ENCODE measurements at places on chromosomes 16 and 17.
A peak's percentile ranks its signal among the peaks of the same experiment; 100 is the strongest.

DNA sequence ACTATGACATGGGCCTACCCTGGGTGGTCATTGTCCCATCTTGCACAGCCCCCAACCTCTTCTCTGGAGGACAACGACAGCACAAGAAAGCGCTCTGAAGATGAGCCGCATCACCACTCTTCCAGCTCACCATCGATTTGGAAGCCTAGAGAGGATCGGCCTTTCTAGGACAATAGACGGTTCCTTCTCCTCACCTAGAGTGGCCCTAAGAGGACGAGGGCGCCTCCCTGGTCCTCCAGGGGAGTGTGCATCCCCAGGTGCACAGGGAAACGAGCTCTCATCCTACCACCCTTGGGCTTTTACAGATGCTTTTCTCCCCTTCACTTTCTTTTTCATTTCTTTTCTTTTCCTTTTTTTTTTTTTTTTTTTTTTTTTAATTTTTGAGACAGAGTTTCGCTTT lies 20.3 kb upstream of the SLC52A1 start:
- DNase-seq, result no peak

- DNase-seq, result no peak
Observed at GRCh38 chr16:10039220-10040096, 142.8 kb downstream of the GRIN2A start.

DNA sequence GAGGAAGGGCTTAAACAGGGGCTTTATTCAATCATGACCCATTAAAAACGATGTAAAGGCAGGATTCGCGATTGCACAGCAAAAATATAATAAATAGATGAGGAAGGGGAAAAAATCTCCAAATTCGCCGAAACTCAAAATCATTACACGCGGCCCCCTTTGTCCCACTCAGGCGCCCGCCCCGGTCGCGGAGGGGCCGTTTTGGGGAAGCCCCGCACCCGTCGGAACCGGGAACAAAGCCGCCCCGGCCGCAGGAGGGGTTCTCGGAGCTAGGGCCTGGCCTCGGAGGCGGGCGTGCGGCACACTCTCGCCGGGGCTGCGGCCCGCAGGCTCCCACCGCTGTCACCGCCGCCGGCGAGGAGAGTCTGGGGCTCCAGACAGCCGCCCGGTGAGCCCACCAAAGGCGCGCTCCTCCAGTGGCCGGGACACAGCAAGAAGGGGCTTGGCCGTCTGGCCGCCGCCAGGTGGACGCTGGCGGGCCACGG lies 521 bp downstream of the C16orf87 start:
- no peak for DNase-seq

DNA sequence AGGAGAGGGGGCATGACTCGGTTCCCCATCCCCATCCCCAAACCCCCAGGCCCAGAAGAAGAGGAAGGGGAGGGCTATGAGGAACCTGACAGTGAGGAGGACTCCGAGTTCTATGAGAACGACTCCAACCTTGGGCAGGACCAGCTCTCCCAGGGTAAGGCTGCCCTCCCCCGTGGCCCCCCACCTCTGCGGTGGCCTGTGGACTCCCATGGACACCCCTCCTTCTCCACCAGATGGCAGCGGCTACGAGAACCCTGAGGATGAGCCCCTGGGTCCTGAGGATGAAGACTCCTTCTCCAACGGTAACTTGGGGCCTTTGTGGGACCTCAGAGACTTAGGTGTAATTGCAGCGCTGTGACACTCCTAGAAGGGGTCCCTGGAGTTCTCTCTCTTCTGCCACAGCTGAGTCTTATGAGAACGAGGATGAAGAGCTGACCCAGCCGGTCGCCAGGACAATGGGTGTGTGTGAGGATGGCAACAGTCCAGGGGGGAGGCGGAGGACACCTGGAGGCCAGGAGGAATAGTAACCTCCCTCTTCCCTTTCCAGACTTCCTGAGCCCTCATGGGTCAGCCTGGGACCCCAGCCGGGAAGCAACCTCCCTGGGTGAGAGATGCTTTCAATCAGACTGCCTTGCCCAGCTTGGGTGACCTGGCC lies 5.6 kb downstream of the CD19 start:
- DNase-seq, result no peak

DNA sequence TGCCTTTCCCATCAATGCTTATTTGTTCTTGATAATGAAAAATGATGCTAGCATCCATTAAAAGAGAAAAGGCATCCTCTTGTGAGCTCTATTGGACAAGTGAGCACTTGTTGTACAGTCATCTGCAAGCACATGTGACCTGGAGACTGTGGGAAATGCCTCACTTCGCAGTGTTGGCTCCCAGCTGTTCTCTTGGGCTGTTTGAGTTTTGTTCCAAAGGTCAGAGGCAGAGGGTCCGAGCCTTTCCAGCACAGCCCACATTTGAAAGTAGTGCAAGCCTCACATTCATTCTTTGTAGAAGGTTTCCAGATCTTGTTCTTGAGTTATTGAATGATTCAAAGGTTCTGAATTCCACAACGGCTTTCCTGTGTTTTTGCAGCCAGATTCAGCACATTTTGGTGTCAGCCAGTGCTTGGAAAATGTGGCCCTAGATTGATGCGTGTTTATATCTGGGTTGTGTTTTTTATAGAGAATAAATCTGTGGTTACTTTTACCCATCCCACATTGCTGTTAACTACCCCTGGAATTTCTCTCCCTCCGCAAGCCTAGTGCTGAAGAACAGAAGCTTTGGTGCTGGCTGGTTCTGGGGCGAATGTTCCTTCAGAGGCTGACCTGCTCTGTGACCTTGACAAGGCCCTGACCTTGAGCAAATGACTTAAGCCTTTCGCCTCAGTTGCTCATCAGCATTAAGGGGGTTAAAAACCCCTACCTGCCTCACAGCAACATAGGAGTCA lies 49.8 kb downstream of the CDH1 start:
- DNase-seq, result no peak

DNA sequence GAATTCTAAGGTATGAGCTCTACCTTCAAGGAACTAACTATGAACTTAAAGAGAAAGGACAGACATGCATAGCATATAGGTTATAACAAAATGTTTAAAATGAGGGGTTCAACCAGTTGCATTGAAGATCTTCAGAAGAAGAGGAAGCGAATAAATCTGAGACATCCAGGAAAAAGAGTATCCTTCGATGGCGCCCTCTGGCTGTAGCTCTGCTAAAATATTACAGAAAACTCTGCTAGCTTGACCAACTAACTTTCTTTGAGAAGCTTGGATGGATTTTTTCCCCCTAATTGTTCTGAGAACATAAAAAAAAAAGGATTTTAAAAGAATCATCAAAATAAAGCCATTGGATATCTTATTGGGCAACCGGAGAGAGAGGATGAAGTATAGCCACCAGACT lies 659.9 kb upstream of the SOX9 start:
- DNase-seq, result no peak

GRCh38 chr16:4392382-4393239 lies 21.0 kb downstream of the VASN start:
- DNase-seq, result peak; percentile 88

DNA sequence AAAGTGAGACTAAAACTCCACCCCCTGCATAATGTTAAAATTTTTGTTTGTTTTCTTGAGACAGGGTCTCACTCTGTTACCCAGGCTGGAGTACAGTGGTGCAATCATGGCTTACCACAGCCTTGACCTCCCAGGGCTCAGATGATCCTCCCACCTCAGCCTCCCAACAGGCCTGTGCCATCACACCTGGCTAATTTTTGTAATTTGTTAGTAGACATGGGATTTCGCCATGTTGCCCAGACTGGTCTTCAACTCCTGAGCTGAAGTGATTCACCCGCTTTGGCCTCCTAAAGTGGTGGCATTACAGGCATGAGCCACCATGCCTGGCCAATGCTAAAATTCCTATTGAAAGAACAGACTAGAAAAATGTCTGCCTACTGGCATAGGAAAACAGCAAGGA lies 103.8 kb downstream of the TRIM37 start:
- DNase-seq, result no peak

DNA sequence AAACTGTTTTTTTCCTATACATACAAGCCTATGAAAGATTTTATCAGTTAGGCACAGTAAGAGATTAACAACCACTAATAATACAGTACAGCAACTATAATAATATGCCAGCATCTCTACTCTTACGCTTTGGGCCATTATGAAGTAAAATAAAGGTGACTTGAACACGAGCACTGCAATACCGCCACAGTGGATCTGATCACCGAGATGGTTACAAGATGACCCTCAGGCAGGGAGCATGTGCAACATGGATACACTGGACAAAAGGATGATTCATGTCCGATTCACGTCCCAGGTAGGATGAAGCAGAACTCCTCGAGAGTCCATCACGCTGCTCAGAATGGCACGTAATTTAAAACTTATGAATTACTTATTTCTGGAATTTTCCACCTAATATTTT lies 10.5 kb downstream of the PELP1 start:
- DNase-seq, result peak; percentile 8

GRCh38 chr16:351804-352520 lies 561 bp downstream of the AXIN1 start:
- no peak for DNase-seq

DNA sequence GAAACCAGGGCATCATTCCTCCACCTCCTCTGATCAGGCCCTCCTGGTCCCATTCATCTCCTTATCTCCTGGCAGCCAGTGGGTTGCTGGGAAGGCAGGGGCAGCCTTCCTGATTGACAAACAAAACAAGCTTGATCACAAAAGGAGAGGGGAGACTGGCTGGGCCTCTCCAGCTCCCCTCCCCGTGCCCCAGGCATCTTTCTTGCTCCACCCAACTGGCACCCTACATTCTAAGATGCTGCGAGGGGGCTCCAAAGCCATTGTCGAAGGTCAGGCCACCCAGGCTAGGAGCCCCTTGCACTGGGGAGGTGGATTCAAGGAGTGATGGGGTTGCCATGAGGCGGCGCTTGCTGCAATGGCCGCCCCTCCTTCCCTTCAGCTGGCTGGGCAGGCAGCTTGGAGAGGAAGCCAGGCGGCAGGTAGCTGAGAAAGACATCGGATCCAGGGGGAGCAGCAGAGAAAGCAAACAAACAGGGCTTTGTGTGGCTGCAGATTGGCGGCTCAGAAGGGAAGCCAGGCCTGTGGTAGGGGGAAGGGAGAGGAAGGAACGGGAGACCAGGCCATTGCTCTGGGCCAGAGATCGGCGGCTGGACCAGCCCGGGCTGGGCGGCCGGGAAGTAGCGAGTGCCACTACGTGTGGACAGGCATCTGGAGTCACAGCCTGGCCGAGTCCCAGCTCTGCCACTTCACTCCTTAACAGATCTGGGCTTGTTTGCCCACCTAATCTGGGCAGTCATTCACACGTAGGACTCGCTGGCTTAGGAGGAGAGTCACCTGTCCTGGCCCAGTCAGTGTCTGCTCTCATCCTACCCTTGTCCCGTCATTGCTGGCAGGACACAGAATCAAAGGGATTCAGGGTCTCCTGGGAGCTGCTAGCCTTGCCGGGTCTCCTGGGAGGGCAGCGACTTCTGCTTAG lies 12.3 kb downstream of the RAI1 start:
- no peak for DNase-seq

DNA sequence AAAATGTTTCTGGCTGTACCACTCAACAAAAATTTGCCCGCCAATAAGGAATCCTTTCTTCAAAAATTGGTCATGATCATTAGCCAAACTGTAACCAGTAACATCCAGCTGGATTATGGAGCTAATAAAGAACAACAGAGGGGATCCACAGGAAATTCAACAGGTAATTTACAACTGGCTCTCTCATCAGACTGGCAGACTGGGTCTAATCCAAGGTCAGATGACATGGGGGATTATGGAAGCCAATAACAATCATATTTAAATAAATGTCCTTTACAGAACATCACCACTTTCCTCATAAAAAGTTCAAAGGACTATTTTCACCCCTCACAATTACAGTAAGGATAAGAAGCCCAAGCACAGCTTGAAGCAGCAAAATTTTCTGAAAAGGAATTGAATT lies 66.4 kb downstream of the KANSL1 start:
- no peak for DNase-seq

- DNase-seq, result no peak
Observed at GRCh38 chr16:85074225-85074914, 37.9 kb downstream of the CIBAR2 start.

DNA sequence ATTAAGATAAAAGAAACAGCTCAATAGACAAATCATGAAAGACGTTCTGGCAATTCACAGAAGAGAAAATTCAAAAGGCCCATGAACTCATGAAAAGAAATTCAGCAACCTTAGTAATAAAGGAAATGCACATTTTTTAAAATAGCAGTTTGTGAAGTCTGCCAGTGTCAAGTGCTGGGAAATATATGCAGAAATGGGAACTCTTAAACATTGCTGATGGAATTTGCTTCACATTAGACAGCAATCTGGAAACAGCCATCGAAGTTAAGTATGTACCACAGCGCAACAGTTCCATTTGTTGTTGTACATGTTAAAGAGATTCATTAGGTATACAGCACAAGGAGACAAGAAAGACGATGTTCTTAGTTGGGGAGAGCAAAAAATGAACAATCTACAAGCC lies 319.4 kb upstream of the SALL1 start:
- no peak for DNase-seq

GRCh38 chr16:55653106-55653505 lies 2.7 kb upstream of the SLC6A2 start:
- no peak for DNase-seq

DNA sequence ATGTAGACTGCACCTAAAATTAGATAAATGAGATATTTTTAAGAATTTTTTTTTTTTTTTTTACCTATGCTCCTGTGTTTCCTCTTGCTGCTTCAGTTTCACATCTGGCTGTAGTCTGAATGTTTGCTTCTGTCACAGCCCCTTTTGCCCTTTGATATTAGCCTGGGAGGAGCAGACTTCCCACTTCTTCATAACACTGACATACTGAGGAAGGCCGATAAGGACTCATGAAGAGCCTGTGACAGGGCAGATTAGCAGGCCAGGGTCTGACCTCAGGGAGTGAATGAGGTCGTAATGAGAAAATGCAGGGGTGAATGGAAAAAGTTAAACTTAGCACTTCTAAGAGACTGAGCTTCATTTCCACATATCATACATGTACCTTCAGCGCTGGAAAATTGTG lies at the start of gene SLFN14:
SLFN14 (minus strand) TSS at position 117 of the 400 bp plus-strand sequence. CDS start 2,757 bp downstream, outside the sequence.
- no peak for DNase-seq

GRCh38 chr16:54059319-54059718 lies 227.3 kb downstream of the IRX3 start:
- DNase-seq, result no peak

GRCh38 chr16:50620646-50621451 lies 60.3 kb downstream of the SNX20 start:
- no peak for DNase-seq

DNA sequence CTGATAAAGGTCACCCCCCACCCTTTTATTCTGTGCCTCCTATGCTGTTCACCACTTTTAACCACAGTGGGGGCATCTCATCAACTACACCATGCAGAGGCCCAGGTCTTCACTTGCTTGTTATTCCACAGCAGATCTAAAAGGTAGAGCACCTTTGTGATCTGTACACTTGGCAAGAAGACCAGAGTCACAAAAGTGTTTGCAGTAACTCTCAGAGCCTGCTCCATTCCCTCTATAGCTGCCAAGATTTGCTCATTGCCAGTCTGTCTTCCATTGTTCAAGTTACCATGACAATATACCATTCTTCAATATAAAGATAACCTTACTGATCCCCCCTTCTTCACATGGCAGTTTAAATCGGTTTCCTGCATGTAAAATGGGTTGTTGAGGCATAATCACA lies 180.0 kb downstream of the TOX3 start:
- DNase-seq, result no peak
